ENCODE measurements at places on chromosomes 13 and 19.
A peak's percentile ranks its signal among the peaks of the same experiment; 100 is the strongest.

- no peak for DNase-seq
Observed at GRCh38 chr19:46656541-46656940, 4.4 kb downstream of the DACT3 start.

DNA sequence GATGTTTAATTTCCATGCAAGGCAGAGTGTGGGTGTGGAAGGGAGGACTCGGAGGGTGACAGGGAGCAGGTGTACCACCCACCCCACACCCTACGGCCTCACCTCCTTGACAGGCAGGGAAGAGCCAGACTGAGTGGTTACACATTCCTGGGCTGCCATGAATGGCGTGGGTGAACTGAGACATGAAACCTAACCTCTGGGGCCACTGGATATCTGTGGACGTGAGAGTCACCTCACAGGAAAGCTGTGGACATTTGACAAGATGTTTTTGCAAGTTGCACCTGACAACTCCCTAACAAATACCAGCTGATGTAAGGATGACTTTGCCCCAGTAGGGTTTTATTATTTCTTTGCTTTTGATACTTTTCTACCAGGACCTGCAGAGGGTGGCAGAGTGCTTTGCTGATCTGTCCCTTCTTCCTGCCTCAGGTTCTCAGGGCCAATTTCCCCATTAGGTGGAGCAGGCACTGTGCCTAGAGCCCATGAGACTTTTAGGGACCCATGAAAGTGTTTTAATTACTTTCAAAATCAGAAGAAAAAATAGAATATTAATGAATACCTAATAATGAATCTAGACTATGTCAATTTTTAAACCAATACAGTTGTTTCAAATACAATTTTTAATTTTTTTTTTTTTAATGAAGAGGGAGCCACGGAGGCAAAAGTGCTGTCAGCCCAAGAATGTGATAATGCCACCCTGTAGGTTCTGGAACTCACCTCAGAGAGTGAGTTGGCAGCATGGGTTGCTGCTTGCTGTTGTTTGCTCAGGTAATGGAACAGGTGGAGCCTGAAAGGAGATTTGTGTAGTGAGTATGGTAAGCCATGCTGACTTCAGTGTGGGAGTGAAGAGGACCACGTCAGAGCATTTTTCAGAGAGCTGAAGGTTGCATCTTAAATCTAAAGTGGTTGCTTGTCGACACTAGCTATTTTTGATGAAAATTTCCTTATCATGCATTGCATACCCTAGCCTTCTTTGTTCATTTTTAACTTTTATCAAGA is 58.0 kb upstream of the CYSLTR2 start:
- DNase-seq: peak; percentile 53

DNA sequence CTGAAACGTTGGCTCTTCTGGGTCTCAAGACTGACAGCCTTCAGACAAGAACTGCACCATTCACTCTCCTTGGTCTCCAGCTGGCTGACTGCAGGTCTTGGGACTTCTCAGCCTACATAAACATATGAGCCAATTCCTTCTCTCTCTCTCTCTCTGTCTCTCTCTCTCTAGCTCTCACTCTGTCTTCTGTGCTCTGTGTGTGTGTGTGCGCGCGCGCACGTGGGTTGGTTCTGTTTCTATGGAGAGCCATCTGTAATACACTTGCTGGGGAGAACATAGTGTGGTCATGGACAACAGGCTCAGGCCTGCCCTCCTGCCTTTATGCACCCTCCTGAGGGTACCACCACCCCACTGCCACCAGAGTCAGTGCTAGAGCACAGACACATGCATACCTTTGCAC is 13.7 kb upstream of the SERPINE3 start:
- DNase-seq: no peak

DNA sequence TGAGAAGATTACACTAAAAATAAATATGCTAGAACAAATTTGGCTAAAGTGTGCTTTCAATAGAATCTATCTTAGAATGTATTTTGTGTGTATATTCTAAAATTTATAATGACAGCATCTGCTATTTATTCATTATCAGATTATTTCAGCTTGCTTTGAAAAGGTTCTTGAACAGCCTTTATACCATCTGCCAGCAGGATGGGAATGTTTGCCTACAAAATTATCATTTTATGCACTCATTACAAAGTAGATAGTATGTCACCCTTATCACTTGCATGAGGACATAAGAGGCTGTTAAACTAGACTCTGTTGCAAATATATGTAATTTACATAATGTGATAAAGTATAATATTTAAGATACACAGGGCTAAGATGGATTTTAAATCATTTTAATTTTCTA is 1286.9 kb upstream of the PCDH20 start:
- no peak for DNase-seq

- DNase-seq: no peak
Observed at GRCh38 chr13:27261396-27261795, 9.2 kb upstream of the RASL11A start.

Measured in activated CD4-positive, alpha-beta T cell treated with anti-CD3 and anti-CD28 coated beads, Interleukin-2, amount 50 U/mL, for 4 hours (primary cell).